ENCODE measurements at places on chromosomes 5 and 9. TPM values are rescaled to one million over a fixed set of nuclear protein-coding genes. Genes with fewer than 3 reads are reported as not detected.

PLPPR1 gene
- 1.5 TPM for total RNA-seq

RAI14 gene
- total RNA-seq, result 27.6 TPM

ROPN1L gene
- 0.70 TPM for total RNA-seq

PAPPA gene
- 0.09 TPM for total RNA-seq

LCP2 gene
- not detected for total RNA-seq

MLANA gene
- not detected for total RNA-seq

PRDM9 gene
- total RNA-seq, result not detected

HAPLN1 gene
- total RNA-seq, result 1.3 TPM

HOMER1 gene
- total RNA-seq, result 42.4 TPM

RCL1 gene
- total RNA-seq, result 18.6 TPM

LCN9 gene
- 0.46 TPM for total RNA-seq

CEP72 gene
- 36.5 TPM for total RNA-seq

ABHD17B gene
- 44.9 TPM for total RNA-seq

PCDHA3 gene
- total RNA-seq, result 2.9 TPM

LURAP1L gene
- 0.66 TPM for total RNA-seq

CIZ1 gene
- 110 TPM for total RNA-seq

PCDHB12 gene
- 1.2 TPM for total RNA-seq

POMT1 gene
- 36.7 TPM for total RNA-seq

MVB12B gene
- 13.3 TPM for total RNA-seq

ACSL6 gene
- total RNA-seq, result 0.04 TPM

IL9 gene
- total RNA-seq, result not detected

TRIM14 gene
- total RNA-seq, result 5.6 TPM

NEURL1B gene
- 4.9 TPM for total RNA-seq

SLIT3 gene
- 3.4 TPM for total RNA-seq

ZFP37 gene
- total RNA-seq, result 3.6 TPM

AIF1L gene
- total RNA-seq, result 76.0 TPM

PAEP gene
- not detected for total RNA-seq

PLAC8L1 gene
- total RNA-seq, result not detected

SMIM27 gene
- total RNA-seq, result 14.0 TPM

DDX4 gene
- total RNA-seq, result not detected

ORM2 gene
- 0.59 TPM for total RNA-seq

CD72 gene
- total RNA-seq, result 3.3 TPM

FAM78A gene
- total RNA-seq, result 5.6 TPM

SLC34A1 gene
- not detected for total RNA-seq

OTP gene
- total RNA-seq, result not detected

SLC25A2 gene
- total RNA-seq, result not detected

CEL gene
- total RNA-seq, result 2.6 TPM

SEC24A gene
- 36.1 TPM for total RNA-seq

BAAT gene
- total RNA-seq, result not detected

STPG3 gene
- not detected for total RNA-seq

PCDH1 gene
- 65.6 TPM for total RNA-seq

PDE6A gene
- not detected for total RNA-seq

TENT4A gene
- 25.5 TPM for total RNA-seq

PCDHB10 gene
- 3.9 TPM for total RNA-seq

ALDH7A1 gene
- 204 TPM for total RNA-seq

HMMR gene
- total RNA-seq, result 75.1 TPM

All from endodermal cell (in vitro differentiated cells).